Tibial nerve (tissue), 4 donors: ENCODE measurements at places on chromosomes 1 and 21.

- no peaks in the 10 kb centered on the region for H3K27me3 ChIP-seq
- no peak overlapping the region for H3K4me3 ChIP-seq
- H3K4me1 ChIP-seq: peaks cover 5% of the 10 kb centered on the region
- H3K36me3 ChIP-seq: no peaks in the 10 kb centered on the region
- no peak for DNase-seq
- peak overlapping the region; percentile 25 for H3K27ac ChIP-seq
These were observed 1.7 kb downstream of the KCNJ10 start for GRCh38 chr1:160068225-160068624.

DNA sequence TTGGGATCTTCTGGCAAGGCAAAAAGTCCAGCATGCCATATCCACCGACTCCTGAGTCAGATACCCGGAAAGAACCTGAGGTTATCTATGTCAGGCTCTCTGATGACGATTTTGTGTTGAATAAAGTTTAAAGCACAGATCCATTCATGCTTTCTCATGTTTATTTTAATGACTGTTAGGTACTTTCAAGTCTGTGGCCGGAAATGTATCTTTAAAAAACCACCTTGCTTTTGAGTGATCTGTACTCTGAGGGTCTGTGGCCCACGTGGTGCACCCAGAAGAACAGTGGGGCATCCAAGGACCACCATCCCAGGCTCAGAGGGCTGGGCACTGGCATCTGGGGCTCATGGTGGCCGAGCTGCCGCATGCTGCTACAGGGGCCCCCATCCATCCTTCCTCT is 30.1 kb upstream of the VASH2 start:
- H3K4me3 ChIP-seq: no peak overlapping the region
- DNase-seq: no peak
- H3K27ac ChIP-seq: no peak overlapping the region
- no peaks in the 10 kb centered on the region for H3K27me3 ChIP-seq
- H3K36me3 ChIP-seq: no peaks in the 10 kb centered on the region

DNA sequence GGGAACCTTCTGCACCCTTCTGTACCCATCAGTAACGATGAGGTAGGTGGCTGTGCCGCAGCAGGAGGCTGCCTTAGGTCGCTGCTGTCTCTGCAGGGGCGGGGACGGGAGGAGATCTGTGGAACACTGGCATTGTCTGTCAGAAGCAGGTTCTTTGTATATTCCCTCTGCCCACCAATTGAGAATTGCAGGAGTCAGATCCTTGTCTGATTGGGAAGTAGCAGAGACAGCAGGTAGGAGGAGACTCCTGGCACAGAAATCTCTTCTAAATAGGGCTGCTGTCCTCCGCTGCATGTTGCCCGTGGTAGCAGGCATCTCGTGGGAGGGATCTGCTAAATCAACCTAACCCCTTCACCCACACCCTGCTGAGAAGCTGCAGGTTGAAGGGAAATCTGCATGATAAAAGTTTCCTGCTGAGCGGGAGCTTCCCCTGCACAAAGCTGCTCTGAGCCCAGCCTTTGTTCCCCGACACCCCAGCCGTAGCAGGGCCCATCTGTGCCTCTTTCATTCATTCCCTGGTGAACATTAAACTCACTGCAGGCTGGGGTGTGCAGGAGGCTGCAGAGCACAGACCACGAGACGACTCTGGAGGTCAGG is 15.9 kb downstream of the SARS1 start:
- no peak overlapping the region for H3K4me3 ChIP-seq
- H3K36me3 ChIP-seq: no peaks in the 10 kb centered on the region
- DNase-seq: no peak
- no peak overlapping the region for H3K27ac ChIP-seq
- no peaks in the 10 kb centered on the region for H3K27me3 ChIP-seq
- H3K4me1 ChIP-seq: no peaks in the 10 kb centered on the region

GRCh38 chr1:14140831-14141401 is 440.9 kb downstream of the PRDM2 start:
- H3K27ac ChIP-seq: peak overlapping the region; percentile 54
- no peaks in the 10 kb centered on the region for H3K36me3 ChIP-seq
- H3K27me3 ChIP-seq: no peaks in the 10 kb centered on the region
- DNase-seq: no peak

GRCh38 chr1:221180704-221181368 is 301.6 kb downstream of the HLX start:
- H3K27ac ChIP-seq: no peak overlapping the region
- no peak overlapping the region for H3K4me3 ChIP-seq
- no peak for DNase-seq
- no peaks in the 10 kb centered on the region for H3K27me3 ChIP-seq
- no peaks in the 10 kb centered on the region for H3K36me3 ChIP-seq
- H3K4me1 ChIP-seq: no peaks in the 10 kb centered on the region

- no peaks in the 10 kb centered on the region for H3K27me3 ChIP-seq
- H3K4me1 ChIP-seq: no peaks in the 10 kb centered on the region
- no peak overlapping the region for H3K4me3 ChIP-seq
These were observed 51.2 kb upstream of the NFASC start for GRCh38 chr1:204819495-204819894.

DNA sequence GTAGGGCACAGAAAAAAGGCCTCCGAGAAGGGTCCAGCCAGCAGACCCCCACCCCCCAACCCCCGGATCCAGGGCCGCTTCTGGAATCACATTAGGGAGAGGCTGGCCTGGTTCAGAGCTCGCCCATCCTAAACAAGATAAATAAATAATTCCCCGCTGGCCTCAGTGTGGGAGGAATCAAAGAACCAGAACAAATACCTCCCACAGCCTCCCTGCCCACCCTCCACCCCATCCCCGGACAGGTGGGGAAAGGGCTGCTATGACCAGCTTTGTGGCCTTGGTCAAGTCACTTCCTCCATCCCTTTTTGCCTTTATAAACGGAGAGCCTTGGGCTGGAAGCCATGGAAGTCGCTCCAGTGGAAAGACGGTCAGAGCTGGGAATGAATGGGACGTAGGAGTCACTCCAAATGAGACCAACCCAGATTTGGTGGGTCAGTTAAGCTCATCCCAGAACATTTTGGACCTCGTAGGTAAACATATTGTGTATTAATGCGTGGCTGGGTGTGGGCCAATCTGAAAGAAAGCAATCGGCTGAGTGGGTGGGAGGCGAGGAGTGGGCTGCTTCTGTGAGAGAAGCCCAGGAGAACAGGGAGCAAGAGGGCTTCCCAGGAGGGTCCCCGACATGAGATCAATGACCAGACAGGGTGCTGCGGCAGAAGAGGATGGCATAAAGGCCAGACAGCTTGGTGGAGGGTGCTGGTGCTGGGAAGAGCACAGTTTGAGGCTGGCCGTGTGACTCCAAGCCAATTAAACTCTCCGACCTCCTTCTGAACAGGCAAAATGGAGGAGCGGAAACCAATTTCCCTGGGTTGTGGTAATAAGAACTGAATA is 63.3 kb downstream of the MEF2D start:
- no peak for DNase-seq
- H3K27ac ChIP-seq: no peak overlapping the region
- no peak overlapping the region for H3K4me3 ChIP-seq
- H3K27me3 ChIP-seq: peaks cover 100% of the 10 kb centered on the region
- H3K36me3 ChIP-seq: no peaks in the 10 kb centered on the region

DNA sequence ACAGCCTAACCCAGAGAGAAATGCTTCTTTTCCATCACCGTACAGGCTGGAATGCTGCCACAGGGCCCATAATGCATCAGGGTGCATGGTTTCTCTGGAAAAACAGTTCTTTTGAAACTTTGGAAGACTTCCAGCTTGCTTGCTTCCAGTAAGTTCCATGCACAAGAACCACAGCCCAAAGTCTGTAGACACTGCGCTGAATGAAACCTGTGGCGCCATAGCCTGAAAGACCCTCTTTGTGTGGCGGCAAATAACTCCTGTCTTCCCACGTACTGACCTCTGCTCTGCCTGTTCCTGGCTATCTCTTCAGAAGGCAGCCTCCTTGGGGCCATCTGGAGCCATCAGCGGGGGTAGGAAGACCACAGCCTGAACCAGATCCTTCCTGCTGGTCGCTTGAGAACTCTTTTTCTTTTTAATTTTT is 15.1 kb downstream of the MIIP start:
- peak; percentile 83 for DNase-seq
- no peak overlapping the region for H3K4me3 ChIP-seq
- peaks cover 20% of the 10 kb centered on the region for H3K4me1 ChIP-seq
- no peaks in the 10 kb centered on the region for H3K27me3 ChIP-seq

DNA sequence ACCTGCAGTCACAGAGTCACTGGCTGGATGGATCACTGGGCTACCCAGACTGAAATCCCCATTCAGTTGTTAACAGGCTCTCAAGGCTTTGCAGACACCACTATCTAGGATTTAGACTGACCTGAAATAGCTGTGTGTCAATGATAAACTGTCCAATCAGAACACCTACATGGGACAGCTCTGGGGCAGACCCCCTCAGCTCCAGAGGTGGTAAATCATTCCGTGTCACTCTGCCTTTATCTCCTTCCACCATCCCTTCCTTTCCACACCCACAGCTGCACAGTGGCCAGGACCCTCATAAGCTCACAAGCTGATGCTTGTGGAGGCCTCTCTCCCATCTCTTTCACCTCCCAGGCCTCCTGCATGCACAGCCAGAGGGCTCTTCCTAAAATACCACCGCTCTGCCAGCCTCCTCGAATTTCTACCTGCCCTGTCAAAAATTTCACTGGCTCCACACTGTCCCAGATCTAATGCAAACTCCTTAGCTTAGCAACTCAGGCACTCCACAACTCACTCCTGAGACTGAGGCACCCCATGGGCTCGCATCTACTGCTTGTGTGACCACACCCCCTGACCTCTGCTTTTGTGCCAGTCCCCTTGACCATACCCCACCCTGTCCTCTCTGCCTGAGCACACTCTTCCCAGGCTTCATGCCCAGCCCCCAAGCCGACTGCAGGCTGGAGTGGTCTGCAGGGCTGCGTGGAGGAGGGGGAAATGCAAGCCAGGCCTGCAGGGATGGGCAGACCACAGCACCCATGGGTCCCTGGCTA is 5.8 kb downstream of the CAPZB start:
- no peaks in the 10 kb centered on the region for H3K4me1 ChIP-seq
- H3K27ac ChIP-seq: no peak overlapping the region
- no peaks in the 10 kb centered on the region for H3K36me3 ChIP-seq

DNA sequence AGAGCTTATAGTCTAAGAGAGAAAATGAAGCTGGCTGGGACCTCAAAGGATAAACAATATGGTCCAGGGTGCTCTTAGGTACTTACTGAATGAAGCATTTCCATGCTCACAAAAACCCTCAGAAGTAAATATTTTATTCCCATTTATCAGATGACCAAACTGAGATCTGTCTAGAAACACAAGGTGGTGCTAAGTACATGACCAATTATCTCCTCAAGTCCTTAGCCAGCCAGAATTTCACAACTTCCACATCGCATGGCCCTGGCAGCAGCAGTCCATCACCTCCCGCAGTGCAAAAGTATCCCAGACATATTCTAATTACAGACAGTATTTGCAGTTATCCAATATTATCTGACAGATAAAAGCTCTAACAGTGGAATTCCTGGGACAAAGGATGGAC is 321.7 kb upstream of the PROX1 start:
- no peak overlapping the region for H3K4me3 ChIP-seq
- H3K27ac ChIP-seq: no peak overlapping the region
- H3K27me3 ChIP-seq: no peaks in the 10 kb centered on the region
- H3K4me1 ChIP-seq: no peaks in the 10 kb centered on the region

DNA sequence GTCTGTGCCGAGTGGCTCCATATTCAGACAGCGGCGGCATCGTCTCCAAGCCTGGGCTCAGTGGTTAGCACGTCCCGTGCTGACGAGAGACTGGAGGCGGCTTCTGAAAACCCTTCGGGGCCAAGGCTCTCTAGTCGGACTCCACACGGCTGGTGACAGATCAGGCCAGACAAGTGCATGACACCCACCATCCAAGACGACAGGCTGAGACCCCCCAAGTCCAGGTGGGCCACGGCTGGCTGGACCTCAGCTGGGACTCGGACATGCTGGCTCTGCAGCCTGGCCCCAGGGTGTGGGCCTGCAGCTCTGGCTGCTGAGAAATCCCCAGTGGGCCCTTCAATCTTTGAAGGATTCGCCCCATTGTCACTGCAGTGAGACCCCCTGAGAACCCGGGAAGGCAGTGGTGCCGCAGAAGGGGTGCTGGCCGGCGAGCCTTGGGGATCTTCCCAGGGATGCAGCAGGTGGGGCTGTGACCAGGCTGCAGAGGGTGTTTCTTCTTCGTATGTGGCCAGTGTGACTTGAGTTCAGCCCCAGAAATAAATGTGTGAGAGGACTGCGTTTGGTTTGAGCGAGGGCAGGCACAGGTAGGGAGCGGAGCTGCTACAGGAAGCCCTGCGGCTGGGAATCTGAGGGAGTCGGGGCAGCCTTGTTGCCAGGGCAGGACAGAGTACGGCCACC is 15.9 kb upstream of the SLC19A1 start:
- no peaks in the 10 kb centered on the region for H3K36me3 ChIP-seq
- H3K27me3 ChIP-seq: no peaks in the 10 kb centered on the region
- H3K4me1 ChIP-seq: no peaks in the 10 kb centered on the region
- H3K4me3 ChIP-seq: no peak overlapping the region
- DNase-seq: peak; percentile 7

DNA sequence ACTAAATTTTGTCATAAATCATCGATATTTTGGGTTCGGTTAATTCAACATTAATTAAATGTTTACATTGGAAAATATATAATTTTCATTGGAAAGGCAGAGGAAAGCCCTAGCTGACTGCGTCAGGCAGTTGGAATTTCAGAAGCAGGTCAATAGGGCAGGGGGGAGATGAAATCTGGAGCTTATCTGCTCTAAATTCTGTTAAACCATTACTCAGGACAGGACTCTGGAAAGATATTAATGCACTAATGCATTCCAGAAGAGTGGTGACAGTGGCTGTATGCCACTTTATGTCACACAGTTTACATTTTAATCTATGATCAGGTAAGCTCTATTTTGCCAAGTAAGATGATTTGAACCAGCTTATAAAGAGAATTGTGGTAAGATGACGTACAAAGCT is 153.0 kb upstream of the B3GALT2 start:
- no peaks in the 10 kb centered on the region for H3K27me3 ChIP-seq
- no peak overlapping the region for H3K4me3 ChIP-seq
- H3K27ac ChIP-seq: no peak overlapping the region
- H3K4me1 ChIP-seq: peaks cover 21% of the 10 kb centered on the region
- no peaks in the 10 kb centered on the region for H3K36me3 ChIP-seq

- H3K27ac ChIP-seq: no peak overlapping the region
- no peak for DNase-seq
- no peaks in the 10 kb centered on the region for H3K27me3 ChIP-seq
- no peak overlapping the region for H3K4me3 ChIP-seq
These were observed 18.9 kb downstream of the NENF start for GRCh38 chr1:212451416-212452322.

DNA sequence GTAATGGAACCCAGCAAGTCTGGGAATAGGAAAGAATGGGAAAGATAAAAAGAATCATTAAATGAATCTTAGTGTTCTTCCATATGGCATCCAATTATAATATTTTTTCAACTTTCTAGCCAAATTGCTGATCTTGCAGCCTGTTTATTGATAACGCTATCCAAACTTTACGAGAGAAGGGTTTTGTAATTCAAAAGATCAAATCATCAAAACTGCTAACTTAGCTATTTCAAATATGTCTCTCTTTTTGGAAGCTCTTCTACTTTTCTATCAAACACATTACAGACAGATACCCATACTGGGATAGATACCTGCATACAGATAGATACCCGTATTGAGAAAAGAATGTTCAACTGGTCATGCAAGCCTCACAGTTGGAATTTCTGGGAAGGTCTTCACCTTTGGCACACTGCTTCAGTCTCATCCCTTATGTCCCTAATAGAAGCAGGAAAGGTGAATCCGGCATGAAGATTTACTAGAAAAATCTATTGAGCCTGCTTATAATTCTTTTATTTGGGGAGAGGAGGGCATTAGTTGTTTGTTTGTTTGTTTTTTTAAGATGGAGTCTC is 75.0 kb upstream of the EXO1 start:
- no peaks in the 10 kb centered on the region for H3K36me3 ChIP-seq
- H3K27me3 ChIP-seq: no peaks in the 10 kb centered on the region
- no peaks in the 10 kb centered on the region for H3K4me1 ChIP-seq
- H3K4me3 ChIP-seq: no peak overlapping the region
